ENCODE measurements at places on chromosomes 6 and 20.

DNA sequence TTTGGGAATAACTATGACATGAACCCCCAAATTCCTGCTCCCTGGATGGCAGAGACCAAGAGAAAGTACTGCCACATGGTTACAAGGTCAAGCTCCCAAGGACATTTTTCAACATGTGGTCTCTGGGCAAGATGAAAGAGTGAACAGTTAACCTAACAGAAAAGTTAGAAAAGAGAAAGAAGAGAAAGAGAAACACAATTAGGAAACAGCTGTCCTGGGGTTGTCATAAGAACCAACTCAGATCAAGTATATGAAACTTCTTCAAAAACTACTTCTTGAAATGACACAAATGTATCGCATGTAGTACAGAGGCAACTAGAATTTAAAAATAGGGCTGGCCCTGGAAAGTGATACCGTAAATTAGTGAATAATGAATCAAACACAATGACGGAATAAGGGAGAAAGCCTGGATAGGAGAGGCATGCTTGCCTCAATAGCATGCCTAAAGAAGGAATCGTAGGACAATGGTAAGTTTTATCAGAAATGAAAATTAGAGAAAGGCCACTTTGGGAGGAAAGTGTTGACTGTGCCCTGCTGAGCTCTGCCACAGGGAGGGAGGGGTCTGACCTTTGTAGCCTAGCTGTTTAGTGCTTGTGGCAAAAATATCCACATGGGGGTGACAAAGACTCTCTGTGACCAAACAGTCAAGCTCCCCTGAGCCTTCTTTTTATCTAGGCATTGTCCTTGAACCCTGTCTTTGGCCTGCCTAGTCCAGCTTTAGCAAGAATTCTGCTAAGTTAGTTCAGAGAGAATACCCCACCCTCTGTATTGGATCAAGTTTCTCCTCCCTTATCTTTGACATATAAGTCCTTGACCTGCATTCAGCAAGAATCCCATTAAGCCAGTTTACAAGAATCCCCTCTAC, 4.3 kb upstream of the DCBLD1 start:
- DNase-seq, result no peak

- no peak for DNase-seq
Measured at GRCh38 chr6:13462458-13463327, 24.7 kb downstream of the GFOD1 start.

DNA sequence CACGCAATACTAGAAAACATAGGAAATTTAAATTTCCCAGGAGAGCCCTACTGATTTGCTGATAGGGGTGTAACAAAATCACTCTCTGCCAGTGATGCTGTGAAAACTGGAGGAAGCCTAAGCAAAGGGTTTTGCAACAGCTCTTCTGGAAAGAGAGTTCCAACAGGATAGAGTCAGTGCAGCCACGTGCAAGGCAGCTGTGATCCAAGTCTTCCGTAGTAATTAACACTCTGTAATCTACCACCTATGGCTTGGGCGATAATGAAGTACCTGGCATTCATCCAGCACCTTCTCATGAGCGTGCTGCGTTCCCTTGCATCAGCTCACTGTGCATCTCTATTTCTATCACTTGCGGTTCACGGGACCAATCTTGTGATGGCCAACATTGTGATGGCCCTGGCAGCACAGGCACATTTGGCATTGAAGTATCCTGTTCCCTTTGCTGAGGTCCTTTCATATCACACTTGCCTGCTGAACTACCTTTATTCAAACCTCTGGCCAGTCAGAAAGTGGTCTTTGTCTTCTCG, 48.2 kb downstream of the IRF4 start:
- DNase-seq, result no peak

GRCh38 chr6:1930356-1930755, 315.0 kb downstream of the GMDS start:
- no peak for DNase-seq

- no peak for DNase-seq
Measured at GRCh38 chr6:145809211-145809610, 5.4 kb downstream of the FBXO30 start.

DNA sequence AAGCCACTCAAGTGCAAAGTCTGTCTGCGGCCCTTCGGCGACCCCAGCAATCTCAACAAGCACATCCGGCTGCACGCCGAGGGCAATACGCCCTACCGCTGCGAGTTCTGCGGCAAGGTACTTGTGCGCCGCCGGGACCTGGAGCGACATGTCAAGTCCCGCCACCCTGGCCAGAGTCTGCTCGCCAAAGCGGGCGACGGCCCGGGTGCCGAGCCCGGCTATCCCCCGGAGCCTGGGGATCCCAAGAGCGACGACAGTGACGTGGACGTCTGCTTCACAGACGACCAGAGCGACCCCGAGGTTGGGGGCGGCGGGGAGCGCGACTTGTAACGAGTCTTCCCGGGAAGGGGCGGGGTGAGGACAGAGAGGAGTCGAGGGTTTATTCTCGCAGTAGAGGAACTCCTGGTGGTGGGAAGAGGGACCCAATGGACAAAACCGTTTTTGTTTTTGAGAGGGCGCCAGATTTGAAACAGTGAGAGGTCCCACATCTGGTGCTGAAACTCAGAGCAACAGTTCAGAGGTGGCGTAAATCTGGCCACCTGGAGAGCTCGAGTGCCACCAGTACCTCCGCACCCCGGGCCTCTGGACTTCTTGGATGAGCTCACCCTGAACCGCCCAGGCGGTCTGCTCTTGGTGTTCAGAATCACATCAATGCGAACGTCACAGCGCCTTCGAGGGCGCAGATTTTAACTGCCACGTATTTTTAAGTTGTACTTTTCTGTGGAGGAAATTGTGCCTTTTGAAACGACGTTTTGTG, 8.0 kb downstream of the PRDM13 start:
- DNase-seq, result no peak

- DNase-seq, result no peak
Measured at GRCh38 chr6:14640631-14641030, 523.1 kb downstream of the CD83 start.

DNA sequence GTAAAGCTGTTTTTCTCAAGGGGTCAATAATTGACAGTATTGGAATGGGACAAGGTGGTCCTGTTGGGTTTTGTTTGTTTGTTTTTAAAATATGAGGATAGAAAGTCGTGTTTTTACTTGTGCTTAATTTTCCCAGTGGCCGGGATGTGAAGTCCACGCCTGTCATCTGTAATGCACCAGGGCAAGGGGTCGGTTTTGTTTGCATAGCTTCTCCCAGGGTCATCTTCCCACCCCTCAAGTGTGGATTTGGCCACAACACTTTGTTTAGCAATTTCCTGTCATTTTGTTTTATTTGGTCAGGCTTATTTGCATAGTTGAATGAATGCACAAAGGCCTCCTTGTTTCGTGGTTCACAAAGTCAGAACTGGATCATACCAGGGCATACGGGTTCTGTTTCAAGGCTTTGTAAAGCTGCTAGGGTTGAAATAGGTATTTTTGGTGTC, 29.8 kb downstream of the SYNJ2 start:
- DNase-seq, result no peak

DNA sequence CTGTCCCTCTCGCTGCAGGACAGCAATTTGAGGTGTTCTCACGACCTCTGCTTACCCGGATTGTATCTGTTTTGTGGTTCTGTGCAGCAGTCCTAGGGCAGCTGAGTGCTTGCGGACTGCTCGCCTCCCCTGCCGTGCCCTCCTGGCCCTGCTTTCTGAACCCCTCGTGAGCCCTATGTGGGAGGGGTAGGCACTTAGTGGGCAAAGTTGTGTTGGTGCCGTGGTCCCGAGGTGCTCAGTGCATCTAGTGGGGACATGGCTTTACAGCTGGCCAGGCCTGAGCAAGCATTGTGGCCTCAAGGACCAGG, 5.2 kb downstream of the TMEM181 start:
- no peak for DNase-seq

- DNase-seq, result no peak
Measured at GRCh38 chr6:108574457-108575141, 13.9 kb downstream of the FOXO3 start.

DNA sequence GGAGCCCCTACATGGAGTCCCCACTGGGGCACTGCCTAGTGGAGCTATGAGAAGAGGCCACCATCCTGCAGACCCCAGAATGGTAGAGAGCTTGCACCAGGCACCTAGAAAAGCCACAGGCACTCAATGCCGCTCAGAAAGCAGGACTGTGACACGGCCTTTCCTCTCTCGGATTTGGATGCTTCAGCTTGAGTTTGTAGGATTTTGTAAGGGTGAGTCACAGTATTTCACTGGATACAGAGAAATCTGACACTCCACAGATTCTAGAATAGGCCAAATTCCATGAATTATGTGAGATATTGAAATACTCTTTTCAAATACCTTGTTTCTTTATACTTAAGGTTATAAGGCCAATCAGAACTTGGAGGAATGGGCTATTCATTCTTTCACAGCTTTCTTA, 424.5 kb downstream of the HTR1B start:
- no peak for DNase-seq

GRCh38 chr6:148770408-148771211, 23.8 kb downstream of the UST start:
- no peak for DNase-seq

DNA sequence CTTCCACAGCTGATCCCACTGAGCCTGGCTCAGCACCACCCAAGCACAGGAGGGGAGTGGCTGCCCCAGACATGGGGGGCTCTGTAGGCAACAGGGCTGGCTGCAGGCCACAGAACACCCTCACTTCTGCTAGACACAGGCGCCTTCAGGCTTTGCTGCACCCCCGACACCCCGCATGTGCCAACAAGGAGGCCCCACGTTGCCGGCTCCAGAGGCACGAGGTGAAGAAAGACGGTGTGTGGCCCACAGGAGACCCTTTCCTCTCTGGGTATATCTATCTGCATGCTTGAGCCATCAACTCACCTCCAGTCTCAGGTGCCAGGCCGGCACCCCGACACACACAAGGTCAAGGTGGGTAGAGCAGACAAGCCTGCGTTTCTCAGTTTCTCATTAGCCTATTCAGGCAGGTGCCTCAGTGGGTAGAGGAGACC, 158.3 kb downstream of the DLL1 start:
- DNase-seq, result no peak

GRCh38 chr6:52391599-52391998, 28.5 kb upstream of the EFHC1 start:
- DNase-seq, result no peak

DNA sequence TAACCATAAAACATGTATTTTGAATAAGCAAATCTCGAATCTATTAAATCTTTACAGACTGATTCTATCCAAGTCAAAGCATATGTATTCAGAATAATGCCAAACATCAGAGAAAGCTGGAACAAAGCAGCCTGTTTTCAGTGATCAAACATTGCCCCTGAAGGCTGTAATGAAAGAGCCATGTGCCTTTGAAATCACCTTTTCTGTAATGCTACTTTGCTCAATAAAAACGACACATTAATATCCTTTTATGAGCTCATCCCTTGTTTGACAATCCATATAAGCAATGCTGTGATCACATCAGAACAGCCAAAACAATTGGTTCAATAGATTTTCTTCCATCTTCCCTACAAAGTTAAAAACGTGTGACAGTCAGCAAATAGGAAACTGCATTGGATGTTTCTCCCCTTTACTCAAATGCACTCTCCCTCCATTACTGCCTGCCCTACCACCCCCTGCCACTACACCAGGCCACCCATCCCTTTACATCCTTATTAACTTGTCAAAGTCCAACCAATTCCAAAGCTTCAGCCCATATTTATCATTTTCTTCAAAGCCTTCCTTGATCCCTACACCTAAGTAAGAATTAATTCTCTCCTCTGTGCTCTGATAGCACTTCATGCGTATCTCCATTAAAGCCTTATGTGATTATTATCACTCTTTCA, 42.0 kb downstream of the THEMIS start:
- no peak for DNase-seq
